ENCODE measurements at places on chromosomes 2 and 18. TPM values are rescaled to one million over a fixed set of nuclear protein-coding genes. Genes with fewer than 3 reads are reported as not detected.

The MREG gene
- total RNA-seq, result 14.8 TPM

The ICOS gene
- total RNA-seq, result not detected

The RANBP2 gene
- 64.8 TPM for total RNA-seq

The DSG4 gene
- total RNA-seq, result not detected

The ASIC4 gene
- 0.42 TPM for total RNA-seq

The CPS1 gene
- 11.7 TPM for total RNA-seq

The TUBA4B gene
- not detected for total RNA-seq

The ILKAP gene
- total RNA-seq, result 29.5 TPM

The GPR75 gene
- total RNA-seq, result 2.8 TPM

The SH3YL1 gene
- total RNA-seq, result 18.1 TPM

The ACOXL gene
- total RNA-seq, result not detected

The HPCAL1 gene
- total RNA-seq, result 68.5 TPM

Data from Daoy (cell line).